ENCODE measurements at places on chromosomes 5 and 9. TPM values are rescaled to one million over a fixed set of nuclear protein-coding genes. Genes with fewer than 3 reads are reported as not detected.

DNA sequence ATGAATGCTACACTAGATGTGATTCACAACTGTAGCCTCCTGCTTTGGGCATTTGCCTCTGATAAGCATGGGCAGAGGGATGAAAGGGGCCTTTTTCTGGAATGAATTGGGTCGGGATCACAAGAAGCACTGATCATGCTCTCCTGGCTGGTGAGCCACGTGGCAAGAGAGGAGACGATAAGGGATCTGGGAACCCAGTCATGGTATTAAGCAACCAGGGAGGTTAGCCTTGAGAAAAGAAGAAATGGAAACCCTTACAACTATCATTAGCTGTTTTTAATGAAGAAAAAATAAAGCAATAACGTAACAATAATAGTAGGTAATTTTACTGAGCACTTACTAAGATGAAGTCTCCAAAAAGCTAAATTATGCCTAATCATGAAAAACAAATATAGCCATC lies 50.0 kb upstream of the RAI14 start:
- DNase-seq, result no peak

GRCh38 chr5:168712280-168712924 lies 133.2 kb upstream of the PANK3 start:
- no peak for DNase-seq

TRMT10B gene
- total RNA-seq, result 3.0 TPM

- no peak for DNase-seq
These were observed 50.5 kb downstream of the SH3TC2 start for GRCh38 chr5:149012350-149012749.

DNA sequence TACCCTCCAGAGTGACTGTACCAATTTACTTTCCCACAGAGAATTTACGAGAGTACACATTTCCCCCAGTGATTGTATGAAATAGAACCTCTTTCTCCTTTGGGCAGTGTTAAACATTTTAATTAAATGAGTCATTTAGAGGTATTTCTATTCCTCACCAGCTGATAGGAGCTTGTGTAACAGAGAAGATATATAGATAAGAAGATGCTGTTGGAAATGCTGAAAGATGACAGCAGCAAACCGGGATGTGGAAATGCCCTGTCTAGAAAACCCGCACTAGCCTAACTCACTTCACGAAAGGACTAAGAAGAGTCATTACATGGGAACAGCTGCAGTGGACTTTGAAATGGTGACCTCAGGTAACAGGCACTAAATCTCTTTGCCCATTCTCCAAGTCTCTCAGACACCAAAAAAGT lies 68.3 kb downstream of the LPAR1 start:
- no peak for DNase-seq

DNA sequence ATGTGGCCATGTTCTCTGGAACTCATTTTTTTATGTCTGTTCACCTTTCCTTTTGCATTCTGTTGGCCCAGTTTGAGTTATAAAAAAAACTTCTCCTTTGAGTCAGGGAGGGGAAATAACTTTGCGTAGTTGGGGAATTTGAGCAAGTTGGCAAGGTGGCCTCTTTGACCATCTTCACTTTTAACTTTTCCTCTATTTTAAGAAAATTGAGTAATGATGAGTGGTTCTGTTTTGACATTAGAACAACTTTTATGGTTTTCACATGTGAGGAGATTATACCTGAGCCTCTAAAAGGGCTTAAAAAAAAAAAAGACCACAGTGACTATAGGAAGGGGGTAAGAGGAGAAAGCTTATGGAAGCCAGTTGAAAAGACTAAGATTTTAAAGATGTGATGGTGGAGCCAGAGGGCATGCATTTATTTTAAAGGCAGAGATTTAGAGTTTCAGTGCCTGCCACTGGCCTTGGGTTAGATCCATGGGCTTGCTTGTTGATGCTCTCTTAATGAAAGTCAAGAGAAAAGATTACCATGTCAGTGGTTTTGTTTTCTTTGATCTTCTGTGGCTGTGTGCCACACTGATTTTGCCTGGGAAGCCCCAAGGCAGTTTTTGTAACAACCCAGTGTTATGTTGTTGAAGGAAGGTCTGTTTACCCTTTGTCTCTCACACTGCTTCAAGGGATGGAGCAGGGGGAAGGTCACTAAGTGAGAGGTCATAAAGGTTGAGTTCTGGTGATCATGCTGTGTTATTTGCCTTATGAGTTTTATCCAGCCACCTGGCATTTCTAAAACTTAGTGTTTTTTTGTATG lies 219.7 kb upstream of the CD180 start:
- DNase-seq, result no peak

TAS2R1 gene
- total RNA-seq, result not detected

GRCh38 chr5:7867260-7867659 lies 1.6 kb downstream of the FASTKD3 start:
- no peak for DNase-seq

GRCh38 chr5:65906256-65906655 lies 20.1 kb upstream of the ERBIN start:
- DNase-seq, result no peak

DNA sequence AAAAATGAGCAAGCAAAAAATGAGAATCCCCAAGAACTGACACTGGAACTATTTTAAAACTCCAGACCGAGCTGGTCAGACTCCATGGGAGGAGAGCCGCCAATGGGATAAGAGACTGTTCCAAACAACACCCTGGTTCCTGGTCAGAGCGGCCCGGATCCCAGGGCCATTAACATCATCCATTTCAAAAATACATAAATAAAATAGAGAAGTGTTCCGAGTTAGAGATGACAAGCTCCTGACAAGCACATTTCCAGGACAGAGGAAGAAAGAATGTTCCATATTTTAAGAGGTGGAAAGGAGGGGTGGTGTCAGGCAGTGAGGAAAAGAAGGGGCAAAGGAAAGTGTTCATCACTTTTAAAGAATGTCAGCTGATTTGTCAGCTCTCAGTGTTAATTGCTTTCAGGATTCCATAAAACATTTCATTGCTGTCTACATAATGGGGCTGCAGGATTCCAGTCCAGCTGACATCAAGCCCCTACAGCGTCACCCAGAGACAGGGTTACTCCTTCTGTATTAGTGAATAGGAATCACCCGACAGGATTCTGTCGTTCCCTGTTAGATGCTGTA lies 202.5 kb upstream of the TRIM32 start:
- DNase-seq, result no peak

GRCh38 chr9:127092041-127092608 lies 30.3 kb downstream of the ANGPTL2 start:
- no peak for DNase-seq

DNA sequence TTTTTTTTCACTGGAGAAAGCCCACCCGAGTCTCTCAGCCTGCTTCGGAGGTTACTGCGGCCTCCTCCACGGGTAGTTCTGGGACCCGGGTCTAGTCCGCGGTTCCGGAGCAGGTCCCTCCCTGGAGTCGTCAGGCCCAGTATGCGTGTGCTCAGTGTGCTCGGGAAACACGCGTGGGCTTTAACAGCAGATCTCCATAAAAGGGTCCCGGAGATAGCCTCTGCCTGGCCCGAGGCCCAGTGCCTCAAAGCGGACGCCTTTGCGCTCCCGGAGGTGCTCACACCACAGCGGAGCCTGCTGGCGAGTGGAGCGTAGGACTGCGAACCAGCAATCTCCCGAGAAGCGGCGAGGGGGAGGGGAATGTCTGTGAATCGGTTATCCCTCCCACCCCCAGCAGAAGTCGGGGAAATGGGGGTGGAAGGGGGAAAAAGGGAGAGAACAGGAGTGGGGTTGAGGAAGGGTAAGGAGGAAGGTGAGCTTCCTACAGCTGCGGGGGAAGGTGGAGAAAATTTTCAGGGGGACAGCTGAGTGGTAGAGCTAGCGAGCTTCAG lies 28.7 kb downstream of the CDKN2A start:
- DNase-seq, result no peak

- no peak for DNase-seq
These were observed 288.8 kb downstream of the PIK3R1 start for GRCh38 chr5:68504306-68504705.

BNIP1 gene
- 17.9 TPM for total RNA-seq

PKD2L2 gene
- not detected for total RNA-seq

SLIT3 gene
- not detected for total RNA-seq

GRCh38 chr9:127179633-127180441 lies 57.4 kb upstream of the ANGPTL2 start:
- DNase-seq, result no peak

IL5 gene
- not detected for total RNA-seq

DNA sequence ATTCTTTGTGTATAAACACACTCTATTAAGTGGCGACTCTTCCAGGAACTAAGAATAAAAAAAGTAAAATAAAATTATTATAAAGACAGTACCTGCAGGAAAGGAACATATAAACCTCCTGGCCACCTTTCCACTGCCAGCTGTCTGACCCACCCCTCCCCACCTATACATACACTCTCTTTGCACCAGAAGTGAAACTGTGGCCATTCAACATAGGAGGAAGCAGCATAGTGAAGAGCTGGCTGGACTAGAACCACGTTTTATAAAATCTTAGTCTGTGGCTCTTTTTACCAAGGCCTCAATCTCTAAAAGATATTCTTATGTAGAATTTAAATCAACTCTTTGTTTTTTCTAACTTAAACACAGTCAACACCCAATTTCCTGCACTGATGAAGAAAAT lies 289.6 kb downstream of the GABRB2 start:
- DNase-seq, result no peak

- DNase-seq, result no peak
These were observed 70.9 kb downstream of the GAPVD1 start for GRCh38 chr9:125332527-125332926.

TAF11L10 gene
- not detected for total RNA-seq

DNA sequence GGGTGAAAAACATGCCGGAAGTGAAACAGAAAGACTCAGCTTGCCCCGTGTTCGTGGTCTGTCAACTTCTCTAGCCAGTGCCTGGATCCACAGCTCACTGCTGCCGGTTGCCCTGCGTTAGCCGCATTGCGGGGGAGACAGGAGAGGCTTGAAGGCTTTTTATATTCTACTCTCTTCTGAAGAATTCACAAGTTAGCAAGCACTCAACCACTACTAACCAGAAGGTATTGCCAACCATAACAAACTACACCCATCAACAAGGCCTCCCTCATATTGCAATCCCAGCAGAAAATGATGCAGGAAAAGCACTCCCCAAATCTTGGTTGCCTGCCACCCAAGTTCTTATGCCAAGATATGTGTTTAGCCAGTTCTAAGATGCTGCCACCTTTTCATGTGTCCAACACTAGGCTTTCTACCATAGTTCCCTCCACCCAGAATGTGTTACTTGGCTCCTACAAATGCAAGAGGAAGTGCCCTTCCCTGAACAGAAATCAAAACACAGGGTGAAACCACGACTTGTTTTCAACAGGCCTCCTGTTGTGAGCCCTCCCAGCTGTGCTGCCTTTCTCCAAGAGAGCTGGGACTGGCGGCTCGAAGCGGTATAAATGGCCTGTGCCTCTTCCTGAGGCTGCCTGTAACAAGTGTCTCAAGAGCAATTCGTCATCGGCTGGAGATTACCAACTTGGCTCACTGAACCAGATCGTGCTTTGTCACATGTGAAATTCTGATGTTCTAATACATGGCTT lies 129.0 kb downstream of the SNX18 start:
- peak; percentile 91 for DNase-seq

- DNase-seq, result no peak
These were observed 41.3 kb downstream of the ZNF366 start for GRCh38 chr5:72465601-72466563.

PFN3 gene
- not detected for total RNA-seq

SPINK9 gene
- not detected for total RNA-seq

IL13 gene
- not detected for total RNA-seq

GRCh38 chr9:101073122-101073521 lies 44.6 kb downstream of the PLPPR1 start:
- no peak for DNase-seq

- DNase-seq, result peak; percentile 89
These were observed 17.1 kb downstream of the KCTD16 start for GRCh38 chr5:144187699-144188294.

- DNase-seq, result no peak
These were observed 133.3 kb upstream of the SMARCA2 start for GRCh38 chr9:1881708-1882295.

DNA sequence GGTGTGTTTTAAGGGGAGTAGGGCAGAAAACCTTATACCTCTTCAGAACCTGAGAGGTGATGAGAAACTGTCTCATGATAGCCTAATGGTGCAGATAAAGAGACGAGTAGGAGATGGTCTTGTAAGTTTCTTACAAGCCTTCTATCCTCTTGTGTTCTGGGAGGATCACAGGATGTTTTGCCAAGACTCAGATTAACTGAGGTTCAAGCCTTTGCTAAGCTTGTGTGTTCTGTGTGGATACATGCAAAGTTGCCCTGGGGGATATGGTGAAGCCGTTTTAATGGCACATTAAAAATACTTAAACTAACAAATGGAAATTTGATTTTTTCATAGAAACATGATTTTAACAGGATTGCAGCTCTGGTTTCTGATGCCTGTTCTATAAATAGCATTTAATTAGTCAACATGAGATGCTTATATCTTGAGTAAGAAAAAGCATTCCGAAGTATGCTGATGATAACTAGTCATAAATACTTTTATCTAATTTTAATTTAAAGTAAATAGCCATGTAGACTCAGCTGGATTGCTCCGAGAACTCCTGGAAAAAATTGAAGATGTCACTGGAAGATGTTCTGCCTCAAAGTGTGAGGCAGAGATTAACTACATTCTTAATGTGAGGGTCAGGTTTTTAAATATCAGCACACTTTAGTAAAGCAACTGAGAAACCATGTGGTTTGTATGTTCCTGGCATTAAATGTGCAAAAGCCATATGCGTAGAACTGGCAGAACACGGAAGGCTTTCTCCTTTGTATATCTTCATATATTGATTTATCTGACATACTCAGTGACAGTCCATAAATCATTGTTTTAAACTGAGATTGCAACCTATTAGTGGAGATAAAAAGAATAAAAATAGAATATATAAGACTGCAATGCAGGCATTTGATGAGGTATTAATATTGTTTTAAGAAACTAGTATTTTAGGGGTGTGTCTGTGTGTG lies 53.7 kb downstream of the IPO11 start:
- DNase-seq, result no peak

DNA sequence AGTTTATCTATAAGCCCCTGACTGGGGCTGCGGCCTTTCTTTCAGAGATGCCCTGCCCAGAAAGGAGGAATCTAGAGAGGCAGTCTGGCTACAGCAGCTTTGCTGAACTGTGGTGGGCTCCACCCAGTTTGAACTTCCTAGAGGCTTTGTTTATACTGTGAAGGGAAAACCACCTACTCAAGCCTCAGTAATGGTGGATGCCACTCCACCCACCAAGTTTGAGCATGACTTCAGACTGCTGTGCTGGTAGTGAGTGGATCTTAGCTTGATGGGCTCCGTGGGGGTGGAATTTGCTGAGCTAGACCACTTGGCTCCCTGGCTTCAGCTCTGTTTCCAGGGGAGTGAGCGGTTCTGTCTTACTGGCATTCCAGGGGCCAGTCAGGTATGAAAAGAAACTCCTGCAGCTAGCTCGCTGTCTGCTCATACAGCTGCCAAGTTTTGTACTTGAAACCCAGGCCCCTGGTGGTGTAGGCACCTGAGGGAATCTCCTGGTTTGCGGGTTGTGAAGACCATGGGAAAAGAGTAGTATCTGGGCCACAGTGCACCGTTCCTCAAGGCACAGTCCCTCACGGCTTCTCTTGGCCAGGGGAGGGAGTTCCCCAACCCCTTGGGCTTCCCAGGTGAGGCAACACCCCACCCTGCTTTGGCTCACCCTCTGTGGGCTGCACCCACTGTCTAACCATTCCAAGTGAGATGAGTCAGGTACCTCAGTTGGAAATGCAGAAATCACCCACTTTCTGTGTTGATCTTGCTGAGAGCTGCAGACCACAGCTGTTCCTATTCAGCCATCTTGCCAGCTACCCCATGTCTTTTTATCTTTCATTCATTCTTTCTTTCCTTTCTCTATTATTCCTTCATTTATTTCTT lies 211.8 kb upstream of the C9orf72 start:
- DNase-seq, result no peak

SGCD gene
- not detected for total RNA-seq

Measured in OCI-LY7 (cell line).